ENCODE measurements at places on chromosomes 11 and 22.

- no peak for DNase-seq
Measured at GRCh38 chr11:35934981-35935380, 8.9 kb upstream of the LDLRAD3 start.

DNA sequence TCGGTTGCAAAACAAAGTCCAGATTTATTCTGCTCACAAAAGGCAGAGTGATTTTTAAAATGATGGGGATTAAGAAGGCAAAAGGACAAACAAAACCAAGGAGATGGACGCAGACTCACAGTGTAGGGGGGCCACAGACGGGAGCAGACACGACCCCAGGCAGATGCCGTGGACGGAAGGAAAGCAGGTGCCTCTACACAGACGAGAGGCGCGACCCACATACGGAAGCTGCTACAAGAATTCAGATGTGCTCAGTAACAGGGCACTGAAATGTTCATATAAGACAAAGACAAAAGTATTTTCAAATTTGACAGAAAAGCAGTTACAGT is 148.9 kb downstream of the BRD1 start:
- no peak for DNase-seq

DNA sequence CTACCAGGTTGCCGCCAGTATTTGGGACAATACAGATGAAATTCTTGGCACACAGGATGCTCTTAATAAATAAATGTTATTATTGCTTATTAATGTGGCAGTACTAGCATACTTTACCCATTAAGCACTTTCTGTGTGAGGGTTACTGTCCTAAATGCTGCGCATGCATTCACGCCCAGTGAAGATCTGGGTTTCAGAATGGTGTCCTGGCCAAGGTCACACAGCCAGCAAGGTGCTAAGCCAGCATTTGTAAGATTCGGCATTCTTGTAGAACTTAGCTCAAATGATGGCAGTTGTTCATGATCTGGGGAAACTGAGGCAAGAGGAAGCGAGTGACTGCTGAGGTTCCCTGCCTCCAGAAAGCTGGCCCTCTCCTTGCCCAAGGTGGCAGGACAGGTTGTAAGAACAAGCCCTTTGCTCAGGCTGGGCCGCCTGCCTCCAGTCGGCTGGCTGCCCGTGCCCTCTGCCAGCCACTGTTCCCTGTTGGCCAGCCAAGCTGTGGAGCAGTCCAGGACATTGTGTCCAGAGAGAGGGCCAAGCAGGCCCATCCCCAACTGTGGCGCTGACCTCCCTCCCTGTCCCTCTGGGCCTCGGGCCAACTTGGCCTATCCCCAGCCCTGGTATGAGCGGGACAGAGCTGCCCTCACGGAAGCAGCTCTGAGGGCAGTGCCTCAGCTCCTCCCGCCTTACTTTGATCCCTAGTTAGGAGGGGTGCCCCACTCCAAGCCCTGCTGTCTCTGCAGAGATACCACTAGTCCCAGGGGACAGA is 28.8 kb downstream of the TOB2 start:
- peak; percentile 98 for DNase-seq

DNA sequence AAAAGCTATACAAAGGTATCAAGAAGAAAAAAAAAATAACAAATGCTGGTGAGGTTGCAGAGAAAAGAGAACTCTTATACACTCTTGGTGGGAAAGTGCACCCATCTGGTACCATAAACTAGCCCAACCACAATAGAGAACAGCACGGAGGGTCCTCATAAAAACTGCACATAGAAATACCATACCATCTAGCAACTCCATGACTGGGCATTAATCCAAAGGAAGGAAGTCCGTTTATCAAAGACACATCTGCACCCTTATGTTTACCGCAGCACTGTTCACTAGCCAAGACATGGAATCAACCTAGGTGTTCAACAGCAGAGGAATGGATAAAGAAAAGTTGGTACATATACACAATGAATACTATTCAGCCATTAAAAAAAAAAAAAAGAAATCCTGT is 10.8 kb upstream of the CLDN5 start:
- DNase-seq, result no peak

GRCh38 chr11:536841-537621 is at the start of gene LRRC56:
Gene LRRC56, plus strand, starts transcription at chr11:537527. Its CDS starts 3,158 bp downstream, at chr11:540685.
- no peak for DNase-seq

All from coronary artery (tissue), 2 donors.